ENCODE measurements at places on chromosomes 4 and X.

GRCh38 chr4:124449881-124450280 lies 262.7 kb downstream of the ANKRD50 start:
- no peak for DNase-seq

- DNase-seq: no peak
These were observed 350.0 kb upstream of the CTSO start for GRCh38 chr4:156303708-156304107.

DNA sequence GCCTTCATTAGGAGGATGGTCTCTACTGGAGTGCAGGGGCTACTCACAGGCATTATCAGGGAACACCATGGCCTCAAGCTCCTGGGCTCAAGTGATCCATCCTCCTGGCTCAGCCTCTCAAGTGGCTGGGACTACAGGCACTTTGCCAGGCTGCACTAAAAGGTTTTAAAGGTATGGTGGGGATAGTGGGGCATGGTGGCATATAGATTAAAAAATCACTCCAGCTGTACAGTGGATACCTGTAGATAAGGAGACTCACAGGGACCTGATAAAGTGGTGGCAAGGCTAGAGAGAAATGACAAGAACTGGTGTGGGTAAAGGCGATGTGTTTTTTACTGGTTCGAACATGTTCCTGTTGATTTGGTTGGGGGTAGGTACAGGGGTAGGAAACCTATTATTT lies 5.9 kb downstream of the ZAR1 start:
- DNase-seq: no peak

GRCh38 chrX:151722241-151722846 lies 6.5 kb downstream of the FATE1 start:
- peak; percentile 75 for DNase-seq

DNA sequence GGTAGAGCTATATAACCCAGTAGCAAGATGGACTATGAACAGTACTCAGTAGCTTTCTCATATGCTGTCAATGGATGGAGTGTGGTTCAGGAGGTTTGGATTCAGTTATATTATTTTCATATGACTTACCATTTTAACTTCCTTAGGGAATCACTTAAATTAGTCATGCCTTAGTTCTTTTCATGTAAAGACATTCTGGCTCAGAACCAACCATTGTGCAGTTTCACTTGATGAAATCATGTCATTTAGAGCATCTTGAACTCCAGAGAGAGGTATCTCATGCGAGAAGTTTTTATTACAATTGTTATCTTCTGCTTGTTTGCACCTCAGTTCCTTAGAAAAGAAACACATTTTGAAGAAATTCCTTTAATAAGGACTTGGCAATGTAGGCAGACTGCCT lies 55.8 kb downstream of the IL1RAPL2 start:
- no peak for DNase-seq

- no peak for DNase-seq
These were observed 127.1 kb downstream of the ATRX start for GRCh38 chrX:77658886-77659285.

GRCh38 chrX:701673-702072 lies 71.1 kb downstream of the SHOX start:
- no peak for DNase-seq

DNA sequence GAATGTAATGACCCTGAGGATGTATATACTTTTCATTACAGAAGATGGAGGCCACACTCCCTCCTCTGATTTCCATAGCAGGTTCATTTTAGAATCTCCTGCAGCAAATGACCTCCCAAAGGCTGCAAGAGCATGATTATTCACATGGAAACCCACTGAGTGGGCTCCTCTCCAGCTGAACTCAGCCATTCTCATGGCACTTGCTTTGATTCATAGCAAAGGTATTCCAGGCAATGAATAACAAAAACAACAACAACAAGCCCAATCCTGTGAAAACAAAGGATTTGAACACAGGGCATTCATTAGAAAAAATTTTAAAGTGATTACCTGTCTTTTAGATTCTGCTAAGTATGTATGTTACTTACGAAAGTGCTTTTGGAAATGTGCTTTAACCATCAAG lies 894.0 kb upstream of the FRG1 start:
- peak; percentile 72 for DNase-seq

DNA sequence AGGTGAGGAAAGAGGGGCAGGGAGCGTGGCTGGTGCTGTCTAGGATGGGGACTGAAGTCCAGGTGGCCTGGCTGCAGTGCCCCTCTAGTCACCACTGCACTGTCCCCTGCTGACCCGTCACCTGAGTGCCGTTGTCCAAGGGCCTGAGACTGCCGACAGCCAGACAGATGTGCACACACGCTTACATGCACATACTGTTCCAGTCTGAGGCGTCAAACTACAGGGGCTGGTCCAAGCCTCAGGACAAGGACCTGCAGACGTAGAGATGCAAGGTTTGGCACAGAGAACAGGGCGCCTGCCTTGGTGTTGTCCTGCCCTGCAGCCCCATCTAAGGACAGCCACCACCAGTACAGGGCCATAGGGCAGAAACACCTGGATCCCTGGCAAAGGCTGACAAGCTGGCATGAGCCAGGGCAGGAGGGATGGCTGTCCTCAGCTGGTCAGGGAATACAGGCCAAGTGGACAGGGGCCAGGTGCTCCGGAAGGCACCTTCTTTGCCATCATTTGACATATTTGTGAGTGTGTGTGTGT lies 1.7 kb downstream of the SLC2A9 start:
- DNase-seq: no peak

GRCh38 chr4:153143527-153144348 lies 60.5 kb upstream of the TRIM2 start:
- DNase-seq: peak; percentile 94

- DNase-seq: no peak
These were observed 8.4 kb downstream of the MSL3 start for GRCh38 chrX:11766487-11766886.

- DNase-seq: peak; percentile 13
These were observed 2.7 kb downstream of the ELOVL6 start for GRCh38 chr4:110195561-110196205.

DNA sequence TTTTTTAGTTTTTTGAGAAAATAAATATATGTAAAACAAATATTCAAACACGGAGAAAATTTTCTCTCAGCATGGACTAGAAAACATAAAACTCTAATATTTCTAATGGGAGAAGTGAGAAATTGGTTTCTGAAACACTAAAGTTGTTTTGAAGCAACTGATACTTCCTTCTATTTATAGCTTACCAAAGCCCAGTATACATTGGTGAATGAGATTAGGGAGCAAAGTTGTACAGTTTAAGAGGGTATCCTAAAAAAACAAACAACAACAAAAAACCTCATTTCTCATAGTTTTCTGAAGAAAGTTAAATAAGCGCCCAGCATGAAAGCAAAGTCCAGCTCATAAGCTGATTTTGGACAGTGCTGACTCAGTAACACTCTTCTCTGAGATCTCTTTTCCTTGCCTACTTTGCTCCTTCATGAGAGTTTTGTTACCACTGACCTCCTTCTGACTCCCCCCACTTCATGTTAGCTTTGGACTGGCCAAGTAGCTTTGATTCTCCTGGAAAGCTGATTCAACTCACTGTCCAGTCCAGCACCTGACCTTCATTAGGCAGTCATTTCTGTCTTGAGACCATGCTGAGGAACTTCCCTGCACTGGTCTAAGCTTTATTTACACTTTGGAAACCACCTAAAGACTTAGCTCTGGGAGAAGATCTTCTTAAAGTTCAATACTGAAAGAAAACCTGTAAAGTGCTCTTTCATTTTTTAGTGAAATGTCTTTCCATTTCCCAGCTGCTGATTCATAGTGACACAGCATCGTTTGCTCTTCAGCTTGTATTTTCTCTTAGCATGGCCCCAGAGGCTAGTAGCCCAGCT lies 21.8 kb upstream of the P2RY10 start:
- DNase-seq: no peak

DNA sequence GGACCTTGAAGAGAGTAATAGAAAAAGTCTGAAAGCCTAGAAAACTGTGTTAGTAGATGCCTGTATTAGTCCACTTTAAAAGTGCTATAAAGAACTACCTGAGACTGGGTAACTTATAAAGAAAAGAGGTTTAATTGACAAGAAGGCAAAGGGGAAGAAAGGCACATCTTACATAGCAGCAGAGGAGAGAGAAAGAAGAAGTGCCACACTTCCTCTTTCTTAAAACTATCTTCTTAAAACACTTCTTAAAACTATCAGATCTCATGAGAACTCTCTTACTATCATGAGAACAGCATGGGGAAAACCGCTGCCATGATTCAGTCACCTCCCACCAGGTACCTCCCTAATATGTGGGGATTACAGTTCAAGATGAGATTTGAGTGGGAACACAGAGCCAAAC lies 18.8 kb upstream of the COL25A1 start:
- no peak for DNase-seq

GRCh38 chr4:129240816-129241215 lies 144.9 kb downstream of the C4orf33 start:
- no peak for DNase-seq

DNA sequence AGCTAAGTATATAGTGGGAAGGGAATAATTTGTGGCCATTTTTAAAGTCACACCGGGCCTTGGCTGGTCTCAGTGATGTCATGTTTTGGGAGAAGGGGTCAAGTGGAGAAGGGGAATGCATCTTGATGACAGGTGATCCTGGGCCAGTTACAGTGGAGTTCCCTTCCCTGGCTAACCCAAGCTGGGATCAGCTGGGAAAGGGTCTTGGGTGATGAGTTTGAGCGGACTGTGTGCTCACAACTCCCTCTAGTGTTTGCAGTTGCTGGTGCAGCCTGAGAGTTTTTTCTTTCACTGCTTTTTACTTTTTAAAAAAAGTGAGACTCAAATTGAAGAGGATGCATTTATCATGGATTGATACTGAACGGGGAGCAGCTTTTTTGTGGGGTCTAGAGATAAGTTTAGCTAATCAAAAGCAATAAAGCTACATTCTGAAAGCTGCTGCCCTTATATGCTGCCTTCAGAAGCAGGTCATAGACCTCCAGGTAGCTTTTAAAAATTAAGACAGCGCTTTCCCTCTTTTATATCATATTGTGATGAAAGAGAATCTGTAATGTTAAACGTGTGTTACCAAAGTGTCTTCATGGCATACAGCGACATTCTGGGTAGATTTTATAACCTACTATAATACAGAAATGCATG lies 164.7 kb downstream of the DCLK2 start:
- DNase-seq: peak; percentile 69

DNA sequence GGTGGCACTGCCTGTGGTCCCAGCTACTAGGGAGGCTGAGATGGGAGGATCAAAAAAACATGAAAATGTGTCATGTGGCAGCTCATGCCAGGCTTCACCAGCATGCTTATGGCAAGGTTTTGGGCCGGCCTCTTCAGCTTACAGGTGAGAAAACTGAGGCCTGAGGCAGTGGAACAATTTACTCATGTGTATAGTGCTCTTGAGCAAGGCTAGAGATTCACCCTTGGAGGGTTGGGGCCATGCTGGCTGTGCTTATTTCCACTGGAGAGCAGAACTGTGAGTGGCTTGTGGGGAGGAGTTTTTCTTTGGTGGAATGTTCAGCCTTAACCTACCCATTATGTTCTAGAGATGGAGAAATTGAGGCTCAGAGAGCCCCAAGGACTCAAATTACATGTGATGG lies 31.8 kb downstream of the NSD2 start:
- DNase-seq: no peak

DNA sequence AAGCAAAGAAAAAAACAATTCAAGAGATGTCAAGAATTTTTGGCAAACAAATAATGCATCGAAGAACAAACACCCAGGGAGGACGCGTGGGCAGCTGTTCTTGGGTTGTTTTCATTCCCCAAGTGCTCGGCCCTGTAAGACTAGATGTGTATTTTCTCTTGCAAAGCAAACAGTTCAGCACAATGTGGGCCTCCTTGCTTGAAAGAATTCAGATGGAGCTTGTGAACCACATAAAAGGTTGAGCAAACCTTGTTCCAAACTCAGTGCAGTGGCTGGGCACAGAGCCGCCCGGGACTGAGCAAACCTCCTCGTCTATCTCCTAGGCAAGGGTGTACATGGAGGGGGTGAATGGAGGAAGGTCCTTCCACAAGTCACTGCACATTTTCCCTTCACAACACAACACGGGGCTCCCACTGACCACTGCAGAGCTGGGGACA lies 82.4 kb downstream of the HTRA3 start:
- DNase-seq: no peak

- no peak for DNase-seq
These were observed 81.4 kb downstream of the PRR32 start for GRCh38 chrX:126900937-126901336.

- DNase-seq: no peak
These were observed 646.1 kb upstream of the FRG1 start for GRCh38 chr4:189294574-189294973.

Data from mesendoderm (in vitro differentiated cells).